ENCODE measurements at places on chromosomes 2 and 18.

GRCh38 chr2:33085646-33086045, 138.9 kb downstream of the LTBP1 start:
- DNase-seq, result no peak

- DNase-seq, result no peak
Observed at GRCh38 chr2:149884871-149885270, 297.3 kb upstream of the MMADHC start.

GRCh38 chr2:141620372-141620771, 510.4 kb downstream of the LRP1B start:
- no peak for DNase-seq

DNA sequence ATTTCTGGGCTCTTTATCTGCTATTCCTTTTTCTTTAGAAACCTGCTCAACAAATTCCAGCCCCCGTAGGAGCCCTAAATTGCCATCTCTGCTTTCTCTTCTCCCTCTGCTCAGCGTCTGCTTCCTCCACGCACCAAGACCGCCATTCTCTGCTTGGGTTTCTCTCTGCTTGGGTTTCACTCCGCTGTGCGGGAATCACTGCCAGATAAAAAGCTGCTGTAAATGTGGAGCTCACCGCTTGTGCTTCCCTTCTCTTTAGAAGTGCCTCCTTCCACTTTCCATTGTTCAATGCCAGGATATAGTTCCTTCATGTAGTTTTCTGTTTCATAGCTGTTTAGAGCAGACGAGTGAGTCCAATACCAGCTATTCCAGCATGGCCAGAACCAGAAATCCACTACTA, 45.9 kb downstream of the TMEM237 start:
- no peak for DNase-seq

- DNase-seq, result no peak
Observed at GRCh38 chr2:172640389-172640788, 84.5 kb downstream of the PDK1 start.

- no peak for DNase-seq
Observed at GRCh38 chr18:32478317-32478716, 7.6 kb upstream of the GAREM1 start.

GRCh38 chr2:85939131-85939530, 50.3 kb upstream of the ST3GAL5 start:
- no peak for DNase-seq

DNA sequence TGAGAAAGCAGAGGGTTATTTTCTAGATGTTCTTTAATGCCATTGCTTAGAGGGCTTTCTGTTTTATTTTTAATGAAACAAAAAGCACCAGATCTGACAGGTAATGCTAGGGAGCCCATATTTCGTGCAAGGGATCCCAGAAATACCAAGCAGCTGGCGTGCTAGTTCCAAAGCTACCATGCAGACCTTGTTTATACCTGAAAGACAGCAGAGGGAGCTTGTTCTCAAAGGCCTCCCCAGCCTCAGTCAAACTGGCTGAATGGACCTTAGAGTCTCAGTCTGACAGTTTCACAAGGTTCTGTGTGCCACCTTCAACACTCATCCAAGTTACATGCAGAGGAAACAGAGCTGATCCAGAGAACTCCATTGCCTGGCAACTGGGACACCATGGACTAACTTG, 48.6 kb downstream of the GALNT14 start:
- DNase-seq, result no peak

GRCh38 chr2:96916156-96916630, 46.3 kb upstream of the SEMA4C start:
- no peak for DNase-seq

DNA sequence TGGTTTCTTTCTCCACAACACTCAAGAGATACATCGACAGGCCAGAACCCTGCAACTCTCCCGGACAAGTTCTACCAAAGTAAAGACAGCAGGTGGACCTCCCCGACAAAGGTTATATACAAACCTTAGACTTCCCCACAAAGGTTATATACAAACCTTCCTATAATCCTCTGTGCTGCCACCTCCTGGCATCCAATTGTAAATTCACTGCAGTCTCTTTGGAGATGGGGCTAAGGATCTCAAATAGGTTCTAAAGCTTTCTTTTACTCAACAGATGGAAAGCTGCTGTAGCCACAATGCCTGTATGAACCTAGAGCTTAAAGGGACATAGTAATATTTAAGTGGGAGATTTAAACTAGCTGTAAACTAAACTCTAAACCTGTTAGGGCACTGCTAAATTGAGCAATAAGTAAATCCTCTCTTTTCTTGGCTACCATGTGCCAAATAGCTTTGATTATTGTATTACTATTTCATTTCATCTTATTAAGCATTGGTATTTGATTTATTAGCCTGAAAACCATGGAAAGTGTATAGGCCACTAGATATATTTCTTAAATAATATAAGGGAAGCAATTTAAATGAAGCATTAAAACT, 9.8 kb upstream of the MREG start:
- DNase-seq, result no peak

All from AG04450 (cell line).